ENCODE measurements at places on chromosomes 2 and 18. TPM values are rescaled to one million over a fixed set of nuclear protein-coding genes. Genes with fewer than 3 reads are reported as not detected.
A peak's percentile ranks its signal among the peaks of the same experiment; 100 is the strongest.

GRCh38 chr2:120044336-120044735, 31.5 kb downstream of the EPB41L5 start:
- no peak overlapping the region for H3K27ac ChIP-seq
- no peak for DNase-seq
- no peaks in the 10 kb centered on the region for H3K4me1 ChIP-seq
- H3K4me3 ChIP-seq = no peak overlapping the region

UGT1A10 gene
- not detected for total RNA-seq

EPHA4 gene
- total RNA-seq = 12.0 TPM

GNAL gene
- 14.3 TPM for total RNA-seq

TMEM182 gene
- total RNA-seq = 4.3 TPM

DNA sequence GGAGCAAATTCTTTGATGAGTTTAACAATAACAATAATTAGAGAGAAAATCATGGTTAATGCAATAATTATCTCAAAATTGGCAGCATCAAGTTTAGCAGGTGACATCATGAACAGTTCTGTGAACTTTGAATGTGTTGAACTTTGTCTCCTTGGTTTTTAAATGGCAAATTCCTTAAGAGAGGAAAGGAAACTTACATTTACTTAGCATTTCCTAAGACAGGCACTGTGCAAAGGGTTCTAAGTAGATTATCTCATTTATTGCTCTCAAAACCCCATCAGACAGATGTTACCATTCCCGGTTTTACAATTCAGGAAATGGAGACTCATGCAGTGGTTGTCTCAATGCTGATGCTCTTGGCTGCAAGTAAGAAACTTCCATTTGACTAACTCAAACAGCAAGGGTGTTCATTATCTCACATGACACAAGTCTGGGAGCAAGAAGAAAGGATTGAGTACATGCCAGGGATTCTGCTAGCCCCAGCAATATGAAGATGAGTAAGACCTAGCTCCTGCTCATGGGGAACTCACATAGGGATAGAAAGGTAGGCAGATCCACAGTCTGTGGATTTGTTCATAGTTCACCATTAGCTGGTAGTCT, 81.3 kb upstream of the ITGA6 start:
- H3K27ac ChIP-seq = no peak overlapping the region
- no peaks in the 10 kb centered on the region for H3K4me1 ChIP-seq
- no peak for DNase-seq
- no peaks in the 10 kb centered on the region for H3K36me3 ChIP-seq
- no peaks in the 10 kb centered on the region for H3K27me3 ChIP-seq
- no peak overlapping the region for H3K4me3 ChIP-seq

CD302 gene
- total RNA-seq = 40.4 TPM

DNA sequence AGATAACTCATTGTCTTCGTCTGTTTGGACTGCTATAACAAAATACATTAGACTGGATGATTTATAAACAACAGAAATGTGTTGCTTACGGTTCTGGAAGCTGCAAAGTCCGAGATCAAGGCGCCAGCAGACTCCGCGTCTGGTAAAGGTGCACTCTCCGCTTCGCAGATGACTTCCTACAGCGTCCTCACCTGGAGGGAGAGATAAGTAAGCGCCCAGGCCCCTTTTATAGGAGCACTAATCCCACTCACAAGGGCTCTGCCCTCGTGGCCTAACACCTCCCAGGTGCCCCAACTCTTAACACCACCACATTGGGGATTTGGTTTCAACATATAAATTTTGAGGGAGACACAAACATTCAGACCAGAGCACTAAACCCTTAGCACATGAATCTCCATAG, 51.3 kb downstream of the SERTAD2 start:
- H3K4me3 ChIP-seq = no peak overlapping the region
- H3K4me1 ChIP-seq = no peaks in the 10 kb centered on the region
- no peak for DNase-seq
- H3K27ac ChIP-seq = no peak overlapping the region
- H3K36me3 ChIP-seq = no peaks in the 10 kb centered on the region

FSIP2 gene
- 7.3 TPM for total RNA-seq

DNA sequence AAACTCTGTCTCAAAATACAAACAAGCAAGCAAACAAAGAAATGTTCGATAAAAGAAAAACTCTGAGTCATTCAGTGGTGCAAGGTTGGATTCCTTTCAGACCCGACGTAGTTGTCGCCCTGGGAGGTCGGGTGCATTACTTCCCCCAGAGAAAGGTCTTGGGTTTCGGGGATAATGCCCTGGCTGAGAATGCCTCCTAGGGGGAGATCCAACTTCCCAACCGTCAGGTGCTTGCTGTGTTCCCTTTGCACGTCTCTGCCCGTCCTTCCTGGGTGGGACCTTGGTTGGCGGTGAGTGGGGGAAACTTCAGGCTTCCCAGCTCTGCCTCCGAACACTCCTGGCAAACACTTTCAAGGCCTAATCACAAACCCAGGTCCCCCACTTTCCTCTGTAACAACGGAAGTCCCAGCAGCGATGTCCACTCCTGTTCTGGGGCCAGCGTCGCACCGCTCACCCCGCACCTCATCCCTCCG, 609 bp downstream of the TPGS2 start:
- H3K4me3 ChIP-seq = peak overlapping the region; percentile 71
- no peaks in the 10 kb centered on the region for H3K36me3 ChIP-seq
- H3K4me1 ChIP-seq = no peaks in the 10 kb centered on the region
- H3K27me3 ChIP-seq = no peaks in the 10 kb centered on the region
- peak; percentile 26 for DNase-seq
- peak overlapping the region; percentile 76 for H3K27ac ChIP-seq

SERPINB13 gene
- 0.57 TPM for total RNA-seq

SRBD1 gene
- 25.9 TPM for total RNA-seq

- H3K36me3 ChIP-seq = no peaks in the 10 kb centered on the region
- no peak overlapping the region for H3K27ac ChIP-seq
- H3K27me3 ChIP-seq = no peaks in the 10 kb centered on the region
- peak; percentile 14 for DNase-seq
- H3K4me1 ChIP-seq = no peaks in the 10 kb centered on the region
- peak overlapping the region; percentile 39 for H3K4me3 ChIP-seq
These were observed 141.2 kb upstream of the CTAGE1 start for GRCh38 chr18:22558945-22559385.

DNA sequence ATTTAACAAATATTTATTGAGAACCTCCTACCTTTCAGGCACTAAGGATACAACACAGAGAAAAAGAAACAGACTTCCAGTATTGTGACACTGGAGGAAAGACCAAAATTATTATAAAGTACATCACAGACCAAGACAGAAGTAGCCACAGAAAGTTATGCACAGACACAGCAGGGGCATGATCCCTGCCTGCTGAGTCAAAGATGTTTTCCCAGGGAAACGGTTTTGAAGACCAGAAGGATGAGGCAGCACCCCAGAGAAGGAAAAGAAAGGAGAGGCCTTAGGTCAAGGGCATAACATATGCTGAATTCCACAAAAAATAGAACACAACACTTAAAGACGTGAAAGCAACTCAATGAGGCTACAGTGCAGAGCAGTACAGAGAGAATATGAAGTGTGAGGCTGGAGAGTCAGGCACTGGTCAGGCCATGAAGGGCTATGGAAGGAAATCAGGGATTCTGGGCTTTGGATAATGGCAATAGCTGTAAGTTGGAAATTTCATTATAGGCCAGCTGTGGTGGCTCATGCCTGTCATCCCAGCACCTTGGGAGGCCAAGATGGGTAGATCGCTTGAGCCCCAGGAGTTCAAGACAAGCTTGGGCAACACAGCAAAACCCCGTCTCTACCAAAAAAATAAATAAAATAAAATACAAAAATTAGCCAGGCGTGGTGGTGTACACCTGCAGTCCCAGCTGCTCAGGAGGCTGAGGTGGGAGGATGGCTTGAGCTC, 8.2 kb downstream of the ADAM17 start:
- no peak for DNase-seq
- H3K4me3 ChIP-seq = no peak overlapping the region
- no peaks in the 10 kb centered on the region for H3K27me3 ChIP-seq
- no peaks in the 10 kb centered on the region for H3K36me3 ChIP-seq
- no peak overlapping the region for H3K27ac ChIP-seq

UGT1A7 gene
- 0.46 TPM for total RNA-seq

GRCh38 chr18:63365876-63366212, 1.2 kb downstream of the KDSR start:
- peak overlapping the region; percentile 95 for H3K27ac ChIP-seq
- H3K4me1 ChIP-seq = no peaks in the 10 kb centered on the region
- no peaks in the 10 kb centered on the region for H3K27me3 ChIP-seq
- peak; percentile 5 for DNase-seq
- peak overlapping the region; percentile 72 for H3K4me3 ChIP-seq

DNA sequence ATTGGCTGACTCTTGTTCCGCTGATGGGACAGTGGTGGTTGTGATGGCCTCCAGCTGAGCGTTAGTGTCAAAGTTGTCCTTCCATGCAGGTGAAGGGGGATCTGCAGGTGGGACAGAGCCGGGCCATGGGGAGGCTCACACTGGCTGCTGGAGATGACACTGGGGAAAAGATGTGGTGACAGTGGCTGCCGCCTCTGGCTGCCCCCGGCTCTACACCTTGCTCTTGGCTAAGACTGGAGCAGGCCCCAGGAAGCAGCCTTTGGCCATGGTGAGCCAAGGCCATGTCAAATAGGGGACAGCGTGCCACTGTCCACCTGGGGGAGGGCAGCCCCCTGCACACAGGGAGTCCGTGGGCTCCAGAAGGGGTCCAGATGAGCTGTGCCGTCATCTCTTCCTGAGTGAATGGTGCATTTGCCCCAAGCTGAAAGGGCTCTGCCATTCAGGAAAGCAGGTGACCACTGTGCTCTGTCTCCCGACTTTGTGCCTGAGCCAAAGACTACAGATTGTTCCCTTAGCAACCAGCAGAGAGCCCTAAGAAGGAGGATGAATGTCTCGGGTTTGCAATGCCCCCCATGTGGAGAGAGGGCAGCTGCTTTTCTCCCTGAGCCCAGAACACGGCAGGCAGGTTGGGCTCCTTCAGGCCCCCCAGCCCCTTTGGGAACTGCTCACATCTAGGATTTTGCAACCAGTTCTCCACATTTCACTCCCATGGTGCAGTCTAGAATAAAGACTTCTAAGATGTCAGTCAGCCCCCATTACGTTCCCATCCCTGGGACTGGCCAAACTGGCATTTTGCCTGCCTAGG, 79.1 kb upstream of the BCL2L11 start:
- H3K27ac ChIP-seq = no peak overlapping the region
- no peaks in the 10 kb centered on the region for H3K36me3 ChIP-seq
- DNase-seq = no peak
- no peaks in the 10 kb centered on the region for H3K4me1 ChIP-seq
- no peak overlapping the region for H3K4me3 ChIP-seq

DNA sequence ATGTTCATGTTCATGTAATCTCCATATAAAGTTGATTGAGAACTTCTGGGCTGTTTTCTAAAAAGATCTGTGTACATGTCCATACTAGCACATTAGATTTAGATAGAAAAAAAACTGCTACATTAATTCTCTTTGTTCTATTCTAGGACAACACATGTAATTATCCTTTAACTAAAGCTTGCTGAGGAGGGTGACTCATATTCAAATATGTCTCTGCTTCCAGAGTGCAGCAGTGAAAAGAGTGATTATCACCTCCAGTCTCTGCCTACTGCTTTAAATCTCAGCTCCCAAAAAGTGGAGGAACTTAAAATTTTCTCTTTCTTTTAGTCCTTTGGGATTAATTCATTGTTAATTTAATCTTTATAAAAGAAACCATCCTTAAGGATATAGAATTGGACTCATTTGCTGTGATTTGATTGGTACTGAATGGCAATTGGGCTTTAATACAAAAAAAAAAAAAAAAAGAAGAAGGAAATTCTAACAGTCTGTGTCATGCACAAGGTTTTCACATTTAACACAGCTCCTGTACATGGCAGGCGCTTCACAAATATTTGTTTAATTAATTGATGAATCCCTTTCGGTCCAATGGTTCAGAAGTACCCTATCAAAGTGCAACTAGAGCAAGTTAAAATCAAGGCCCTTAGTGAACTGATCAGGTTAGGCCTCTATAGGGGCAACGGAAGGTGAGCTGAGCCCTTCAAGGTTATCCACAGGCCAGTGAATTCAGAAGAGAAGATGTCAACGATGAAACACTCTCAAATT, 214.0 kb upstream of the KCNJ3 start:
- H3K27me3 ChIP-seq = no peaks in the 10 kb centered on the region
- no peaks in the 10 kb centered on the region for H3K36me3 ChIP-seq
- H3K4me1 ChIP-seq = no peaks in the 10 kb centered on the region
- H3K4me3 ChIP-seq = no peak overlapping the region
- H3K27ac ChIP-seq = no peak overlapping the region

DNA sequence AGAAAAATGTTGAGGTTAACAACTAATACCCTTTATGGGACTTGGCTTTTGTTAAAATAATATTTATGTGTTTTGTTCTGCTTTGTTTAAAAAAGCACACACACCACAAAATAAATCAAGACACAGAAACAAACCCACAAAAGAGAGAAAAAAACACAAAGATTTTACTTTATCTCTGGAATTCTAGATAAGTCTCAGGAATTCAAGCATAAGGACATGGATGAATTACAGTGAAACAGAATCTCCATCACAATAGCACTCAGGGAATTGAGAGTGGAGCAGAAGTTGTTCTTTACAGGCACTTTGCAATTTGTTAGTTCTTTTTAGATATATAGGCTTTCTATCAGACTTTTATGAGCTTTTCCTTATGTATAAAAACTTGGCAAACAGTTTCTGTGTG, 360.9 kb upstream of the ZC3H15 start:
- no peaks in the 10 kb centered on the region for H3K36me3 ChIP-seq
- H3K4me1 ChIP-seq = no peaks in the 10 kb centered on the region
- no peaks in the 10 kb centered on the region for H3K27me3 ChIP-seq
- no peak for DNase-seq
- no peak overlapping the region for H3K27ac ChIP-seq

CHN1 gene
- 7.8 TPM for total RNA-seq

FEV gene
- 1.8 TPM for total RNA-seq

TBR1 gene
- not detected for total RNA-seq
